Foreskin fibroblast (primary cell): ENCODE measurements at places on chromosomes 1 and 21.

GRCh38 chr1:205528887-205529825 is 24.7 kb downstream of the CDK18 start:
- peak; percentile 65 for DNase-seq

DNA sequence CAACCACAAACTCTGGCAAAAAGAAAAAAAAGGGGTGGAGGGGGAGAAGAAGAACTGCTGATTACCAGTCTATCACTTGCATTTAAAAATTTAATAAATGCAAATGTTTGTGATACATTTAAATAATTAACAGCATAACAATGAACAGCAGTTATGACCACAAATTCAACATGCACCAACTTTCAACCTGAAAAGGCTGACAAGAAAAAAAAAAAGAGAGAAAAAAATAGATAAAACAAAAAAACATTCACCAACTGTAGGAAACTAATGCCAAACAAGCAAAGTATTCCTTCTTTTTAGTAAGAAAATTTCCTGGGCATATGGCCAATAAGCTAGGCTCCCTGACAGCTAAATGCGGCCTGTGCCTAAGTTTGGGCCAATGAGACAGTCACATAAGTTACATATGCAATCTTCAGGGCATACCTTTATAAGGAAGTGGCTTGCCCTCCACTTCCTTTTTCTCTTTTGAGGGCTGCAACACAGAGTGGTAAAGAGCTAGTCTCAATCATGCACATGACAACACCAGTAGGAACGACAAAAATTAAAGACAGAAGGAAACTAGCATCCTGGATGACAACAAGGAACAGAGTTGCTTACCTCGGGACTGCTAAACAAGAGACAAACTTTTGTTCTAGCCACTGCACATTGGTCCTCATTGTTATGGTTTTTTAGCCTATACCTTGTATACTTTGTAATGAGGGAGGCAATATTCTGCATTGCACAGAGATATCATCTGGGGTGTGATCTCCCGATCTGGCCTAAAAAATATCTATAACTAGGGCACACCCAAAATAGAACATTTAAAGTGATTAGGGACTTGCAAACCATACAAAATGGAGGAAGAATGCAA is 24.2 kb upstream of the PHTF1 start:
- peak; percentile 8 for DNase-seq

DNA sequence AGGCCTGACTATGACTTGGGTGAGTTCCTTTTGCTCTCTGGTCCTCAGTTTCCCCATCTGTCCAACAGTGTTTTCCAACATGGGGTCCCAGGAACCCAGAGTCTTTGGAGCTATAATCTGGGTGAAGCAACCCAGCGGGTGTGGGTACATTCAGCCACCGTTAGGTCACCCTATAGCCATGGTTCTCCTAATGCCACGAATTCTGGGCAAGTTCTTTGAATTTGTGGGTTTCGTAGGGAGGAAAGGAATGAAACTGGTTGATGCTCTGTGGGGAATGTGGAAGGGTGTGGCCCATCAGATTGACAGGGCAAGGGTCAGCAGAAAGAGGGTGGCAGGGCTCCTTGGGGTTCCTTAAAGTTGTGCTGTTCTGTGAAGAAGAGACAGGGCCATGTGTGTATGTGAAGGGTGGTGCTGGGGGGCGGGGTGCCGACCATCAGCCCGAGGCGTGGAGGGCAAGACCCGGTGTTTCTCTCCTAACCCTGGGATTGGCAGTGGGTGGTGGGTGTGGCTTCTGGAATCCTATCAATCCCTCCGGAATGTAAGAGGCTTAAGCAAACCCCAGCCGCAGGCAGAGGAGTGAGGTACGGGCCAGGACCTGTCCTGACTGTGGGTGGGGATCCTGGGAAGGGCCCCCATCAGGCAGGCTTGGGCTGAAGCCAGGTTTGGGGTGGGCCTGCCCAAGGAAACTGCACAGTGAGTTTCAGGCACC is 35.5 kb upstream of the ZNF362 start:
- DNase-seq: no peak

DNA sequence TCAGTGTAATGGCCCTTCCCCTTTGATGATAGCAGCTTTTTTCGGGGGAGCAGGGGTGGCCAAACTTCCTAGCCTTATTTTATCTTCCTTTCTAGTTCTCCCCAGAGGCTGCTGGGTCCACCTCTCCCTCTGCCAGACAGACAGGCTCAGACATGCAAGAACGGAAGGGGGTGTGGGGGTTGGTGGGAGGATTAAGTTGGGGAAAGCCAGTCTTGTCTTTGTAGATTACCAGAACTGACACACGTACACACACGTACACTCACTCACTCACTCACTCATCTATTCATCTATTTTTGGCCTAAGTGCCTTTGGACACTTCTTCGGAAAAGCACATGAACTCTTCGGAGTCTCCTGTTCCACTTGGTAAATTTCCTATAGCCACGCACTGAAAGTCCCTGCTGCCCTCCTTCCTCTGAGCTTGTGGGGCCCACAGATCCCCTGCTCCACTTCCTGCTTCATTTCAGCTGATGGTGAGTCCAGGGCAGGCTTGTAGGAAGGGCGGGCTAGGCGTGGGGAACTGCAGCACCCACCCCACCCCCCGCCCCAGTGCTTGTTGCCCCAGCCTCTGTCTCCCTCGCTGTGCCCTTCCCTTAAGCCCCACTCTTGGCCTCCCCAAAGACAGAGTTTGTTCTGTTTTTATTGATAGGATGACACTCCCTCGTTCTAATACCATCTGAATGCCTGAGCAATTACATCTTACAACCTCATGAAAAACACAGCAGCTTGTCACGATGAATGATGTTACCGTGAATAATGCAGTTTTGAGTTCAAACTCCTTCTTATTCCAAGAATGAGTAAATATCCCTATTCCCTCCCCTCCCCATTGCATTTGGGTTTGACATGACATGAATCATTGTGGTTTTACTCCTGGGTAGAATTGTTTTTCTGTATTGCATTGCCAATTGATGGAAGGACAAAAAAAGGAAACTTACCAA is 60.7 kb upstream of the ATP5PO start:
- peak; percentile 95 for DNase-seq

- peak; percentile 92 for DNase-seq
Observed at GRCh38 chr1:185017338-185017737, 28.0 kb upstream of the RNF2 start.

DNA sequence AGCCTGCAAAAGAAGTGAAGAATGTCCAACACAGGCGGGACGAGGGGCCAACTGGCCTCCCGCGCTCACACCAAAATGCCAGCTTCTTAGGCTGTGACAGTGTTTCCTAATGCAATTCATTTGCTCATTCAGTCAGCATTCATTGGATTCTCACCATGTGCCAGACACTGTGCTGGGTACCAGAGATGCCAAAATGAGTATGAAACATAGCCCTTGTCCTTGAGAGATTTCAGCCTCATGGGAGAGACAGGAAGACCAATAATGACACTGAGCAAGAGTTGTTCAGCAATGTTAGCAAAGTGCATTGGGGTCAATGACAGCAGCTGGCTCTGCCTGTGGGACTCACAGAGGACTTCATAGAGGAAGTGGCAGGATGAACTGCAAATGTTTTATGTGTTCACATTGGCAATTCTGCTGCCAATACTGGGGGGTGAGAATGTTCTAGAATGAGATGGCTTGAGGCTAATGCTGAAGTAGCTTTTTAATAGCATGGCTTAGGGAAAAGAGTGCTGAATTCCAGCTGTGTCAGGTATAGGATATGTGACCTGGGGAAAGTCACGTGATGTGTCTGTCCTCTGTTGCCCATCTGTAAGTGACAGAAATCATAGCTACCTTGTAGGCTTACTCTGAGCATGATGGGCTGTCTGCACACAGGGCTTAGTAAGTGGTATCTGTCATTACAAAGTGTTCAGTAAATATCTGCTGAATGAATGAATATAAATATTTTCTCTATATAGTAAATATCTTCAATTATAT is 58.3 kb upstream of the KIF26B start:
- DNase-seq: no peak

GRCh38 chr1:116679828-116680628 is 12.5 kb upstream of the IGSF3 start:
- no peak for DNase-seq

DNA sequence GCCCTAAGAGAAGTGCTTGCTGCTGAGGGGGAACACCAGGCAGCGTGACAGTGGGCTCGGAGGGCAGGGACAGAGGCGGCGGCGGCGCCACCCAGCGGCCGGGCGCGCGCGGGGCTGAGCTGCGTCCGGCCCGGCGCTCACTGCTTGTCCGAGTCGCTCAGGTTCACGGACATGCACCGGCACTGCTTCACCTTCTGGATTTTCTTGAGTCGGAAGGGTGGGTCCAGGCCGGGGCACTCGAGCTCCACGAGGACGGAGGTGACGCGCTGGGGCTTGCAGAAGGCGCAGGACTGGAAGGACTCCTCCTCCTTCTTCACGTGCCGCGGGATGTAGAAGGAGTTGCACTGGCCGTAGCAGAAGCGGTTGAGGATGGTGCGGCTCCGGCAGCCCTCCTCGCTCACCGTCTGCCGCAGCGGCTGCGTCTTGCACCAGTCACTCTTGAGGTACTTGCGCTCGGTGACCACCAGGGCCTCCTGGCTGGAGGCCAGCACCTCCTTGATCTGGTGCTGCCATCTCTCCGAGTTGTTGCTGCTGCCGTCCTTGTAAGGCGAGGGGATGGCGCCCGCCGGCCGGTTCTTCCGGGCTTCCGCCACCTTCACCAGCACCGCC is 119.0 kb downstream of the GREM2 start:
- peak; percentile 65 for DNase-seq

- DNase-seq: no peak
Observed at GRCh38 chr1:224504297-224505041, 69.9 kb upstream of the WDR26 start.

DNA sequence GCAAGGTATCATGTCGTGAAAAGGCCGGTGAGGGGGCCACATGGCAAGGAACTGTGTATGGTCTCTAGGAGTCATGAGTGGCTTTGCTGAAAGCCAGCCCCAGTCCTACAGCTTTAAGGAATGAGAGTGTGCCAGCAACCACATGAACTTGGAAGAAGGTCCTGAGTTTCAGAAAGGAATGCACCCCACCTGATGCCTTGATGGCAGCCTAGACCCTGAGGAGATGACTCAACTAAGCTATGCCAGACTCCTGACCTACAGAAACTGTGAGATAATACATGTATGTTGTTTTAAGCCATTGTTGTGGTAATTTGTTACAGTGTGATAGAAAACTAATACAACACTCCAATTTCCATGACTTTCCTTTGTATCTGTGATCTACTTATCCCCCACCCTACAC is 33.5 kb upstream of the AKT3 start:
- peak; percentile 53 for DNase-seq

GRCh38 chr21:17532292-17532691 is 19.4 kb downstream of the CXADR start:
- no peak for DNase-seq

- DNase-seq: no peak
Observed at GRCh38 chr1:212235857-212236256, 49.4 kb upstream of the PPP2R5A start.

DNA sequence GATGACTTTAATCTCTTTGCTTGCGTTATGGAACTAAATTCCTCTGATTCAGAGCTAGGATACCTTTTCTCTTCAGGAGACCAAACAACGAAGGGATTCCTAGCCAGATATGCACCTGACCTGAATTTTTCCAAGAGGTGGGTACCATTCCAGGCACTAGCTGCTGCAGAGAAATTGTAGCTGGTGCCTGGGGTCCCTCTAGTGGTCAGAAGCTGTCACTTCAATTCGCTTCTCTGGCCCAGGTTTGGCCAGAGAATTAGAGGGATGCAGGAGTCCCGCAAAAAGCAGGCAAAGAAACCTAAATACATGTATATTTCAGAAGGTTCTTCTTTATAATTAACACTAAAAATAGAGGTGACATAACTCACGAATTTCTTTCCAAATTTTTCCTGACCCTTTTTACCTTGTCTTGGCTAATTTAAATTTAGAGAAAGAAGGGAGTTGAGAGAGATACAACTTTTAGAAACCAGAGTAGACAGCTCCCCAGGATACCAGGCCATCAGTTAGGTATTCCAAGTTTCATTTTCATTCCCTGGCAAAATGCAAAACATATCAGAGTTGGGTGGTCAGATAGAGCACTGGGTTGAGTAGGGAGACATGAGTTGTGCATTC is 9.6 kb downstream of the ACKR1 start:
- DNase-seq: peak; percentile 70

DNA sequence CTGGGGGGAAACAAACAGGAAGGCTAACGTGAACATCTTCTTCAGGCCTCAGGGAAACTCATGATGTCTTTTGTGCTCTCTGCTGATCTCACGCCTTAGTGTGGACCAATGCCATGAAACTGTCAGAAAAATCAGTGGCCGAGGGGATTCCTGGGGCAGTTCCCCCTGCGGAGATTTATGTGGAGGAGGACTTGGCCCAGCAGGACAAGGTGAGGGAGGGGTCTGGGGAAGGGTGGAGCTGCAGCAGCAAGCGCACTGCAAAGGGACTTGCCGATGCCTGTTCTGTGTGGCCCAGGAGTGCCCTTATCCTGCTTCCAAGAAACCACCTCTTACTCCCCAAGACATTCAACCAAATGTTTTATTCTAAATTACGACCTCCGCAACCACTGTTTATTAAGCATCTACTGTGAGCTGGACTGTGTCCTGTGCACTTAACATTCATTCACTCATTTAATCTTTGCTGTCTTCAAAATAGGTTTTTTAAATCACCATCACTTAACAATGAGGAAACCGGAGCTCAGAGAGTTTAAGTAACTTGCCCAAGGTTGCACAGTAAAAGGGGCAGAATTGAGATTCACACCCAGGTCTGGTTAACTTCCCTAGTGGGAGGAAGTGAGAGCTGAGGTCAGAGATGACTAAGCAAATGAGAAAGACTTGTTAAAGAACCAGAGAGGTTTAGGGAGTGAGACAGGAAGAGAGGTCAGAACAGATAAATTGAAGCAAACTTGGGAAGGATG is 49.7 kb downstream of the FHAD1 start:
- DNase-seq: no peak

DNA sequence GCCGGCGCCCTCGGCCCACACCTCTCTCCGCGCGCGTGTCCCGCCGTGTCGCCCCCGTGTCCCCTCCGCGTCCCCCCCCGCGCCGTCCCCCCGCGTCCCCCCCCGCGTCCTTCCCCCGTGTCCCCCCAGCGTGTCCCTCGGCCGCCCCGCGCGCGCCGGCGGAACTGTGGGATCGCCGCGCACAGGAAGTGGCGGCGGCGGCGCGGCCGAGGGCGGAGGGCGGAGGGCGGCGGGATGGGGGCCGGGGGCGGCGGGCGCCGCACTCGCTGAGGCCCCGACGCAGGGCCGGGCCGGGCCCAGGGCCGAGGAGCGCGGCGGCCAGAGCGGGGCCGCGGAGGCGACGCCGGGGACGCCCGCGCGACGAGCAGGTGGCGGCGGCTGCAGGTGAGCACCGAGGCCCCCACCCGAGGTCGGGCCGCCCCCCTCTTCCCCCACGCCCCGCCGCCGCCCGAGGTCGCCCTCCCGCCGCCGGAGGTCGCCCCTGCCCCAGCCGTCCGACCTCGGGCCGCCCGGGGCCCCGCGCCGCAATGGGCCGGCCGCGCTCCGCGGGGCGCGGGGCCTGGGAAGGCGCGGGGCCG is at the start of gene AGPAT3:
Gene AGPAT3 (plus strand): TSS at position 262 of the 578 bp plus-strand sequence. CDS start 94,459 bp downstream, outside the sequence.
- peak; percentile 58 for DNase-seq

GRCh38 chr1:25917996-25918395 is 11.8 kb upstream of the STMN1 start:
- peak; percentile 25 for DNase-seq

DNA sequence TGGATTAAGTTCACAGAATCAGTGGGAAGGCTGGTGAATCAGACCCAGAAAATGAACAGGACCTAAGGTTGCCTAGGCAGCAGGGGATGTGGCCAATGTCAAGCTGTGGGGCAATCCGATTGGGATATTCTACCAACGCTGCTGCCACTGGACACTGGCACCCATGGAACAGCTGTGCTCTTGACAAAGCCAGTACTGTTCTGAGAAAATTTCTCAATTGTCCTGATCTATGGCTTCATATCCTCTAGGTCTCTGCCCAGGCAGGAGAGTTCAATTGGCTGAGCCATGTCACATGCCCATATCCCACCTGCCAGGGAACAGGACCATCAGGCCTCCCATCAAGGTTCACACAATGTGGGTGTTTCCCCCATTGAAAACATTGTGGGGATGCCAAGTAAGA is 6.2 kb downstream of the TACSTD2 start:
- no peak for DNase-seq
